ENCODE measurements at places on chromosomes 3 and 15.

DNA sequence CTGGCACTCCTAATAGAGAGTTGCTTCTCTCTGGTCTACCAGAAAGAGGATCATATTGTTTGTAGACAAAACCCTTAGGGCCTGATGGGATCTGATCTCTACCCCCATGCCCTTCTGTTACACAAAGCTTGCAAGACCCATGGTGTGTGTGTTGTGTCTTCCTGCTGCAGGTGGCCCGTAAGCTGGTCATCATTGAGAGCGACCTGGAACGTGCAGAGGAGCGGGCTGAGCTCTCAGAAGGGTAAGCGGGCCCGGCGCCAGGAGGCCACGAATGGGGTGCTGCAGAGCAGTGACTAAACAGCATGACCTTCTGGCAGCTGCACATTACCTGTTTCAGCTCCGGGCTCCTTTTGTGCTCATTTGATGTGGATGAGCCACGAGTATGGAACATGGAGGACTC lies 18.2 kb downstream of the TPM1 start:
- no peak for DNase-seq

- DNase-seq: no peak
These were observed 470.2 kb upstream of the TPRG1 start for GRCh38 chr3:188701485-188701969.

- no peak for DNase-seq
These were observed 9.5 kb downstream of the GASK1A start for GRCh38 chr3:42988566-42988965.

DNA sequence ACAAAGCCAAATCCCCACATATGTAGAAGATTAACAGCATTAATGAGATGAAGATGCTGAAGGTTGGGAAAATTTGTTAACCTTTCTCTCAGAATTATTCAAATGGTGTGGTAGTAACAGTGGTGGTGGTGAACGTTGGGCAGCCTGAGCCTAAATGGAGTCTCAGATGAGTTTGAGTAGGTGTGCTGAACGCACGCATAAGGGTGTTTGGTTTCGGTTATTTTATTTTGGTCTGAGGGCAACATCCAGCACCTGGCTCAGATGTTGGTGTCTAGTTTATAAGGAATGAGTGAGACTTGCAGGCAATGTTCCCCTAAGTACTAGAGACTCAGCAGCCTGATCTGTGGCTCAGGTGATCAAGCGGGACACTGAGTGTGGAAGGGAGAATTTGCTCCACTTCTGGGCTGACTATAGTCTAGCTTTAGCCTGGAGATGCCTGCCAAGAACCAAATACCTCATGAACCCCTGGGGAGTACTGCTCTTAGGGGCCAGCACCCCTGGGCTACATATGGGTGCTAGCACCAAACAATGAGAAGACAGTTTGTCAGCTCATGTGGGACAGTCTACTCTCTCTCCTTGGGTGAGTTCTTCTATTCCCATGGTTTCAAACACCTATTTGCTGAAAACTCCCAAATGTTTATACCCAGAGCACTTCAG lies 39.5 kb upstream of the ATP2C1 start:
- no peak for DNase-seq

DNA sequence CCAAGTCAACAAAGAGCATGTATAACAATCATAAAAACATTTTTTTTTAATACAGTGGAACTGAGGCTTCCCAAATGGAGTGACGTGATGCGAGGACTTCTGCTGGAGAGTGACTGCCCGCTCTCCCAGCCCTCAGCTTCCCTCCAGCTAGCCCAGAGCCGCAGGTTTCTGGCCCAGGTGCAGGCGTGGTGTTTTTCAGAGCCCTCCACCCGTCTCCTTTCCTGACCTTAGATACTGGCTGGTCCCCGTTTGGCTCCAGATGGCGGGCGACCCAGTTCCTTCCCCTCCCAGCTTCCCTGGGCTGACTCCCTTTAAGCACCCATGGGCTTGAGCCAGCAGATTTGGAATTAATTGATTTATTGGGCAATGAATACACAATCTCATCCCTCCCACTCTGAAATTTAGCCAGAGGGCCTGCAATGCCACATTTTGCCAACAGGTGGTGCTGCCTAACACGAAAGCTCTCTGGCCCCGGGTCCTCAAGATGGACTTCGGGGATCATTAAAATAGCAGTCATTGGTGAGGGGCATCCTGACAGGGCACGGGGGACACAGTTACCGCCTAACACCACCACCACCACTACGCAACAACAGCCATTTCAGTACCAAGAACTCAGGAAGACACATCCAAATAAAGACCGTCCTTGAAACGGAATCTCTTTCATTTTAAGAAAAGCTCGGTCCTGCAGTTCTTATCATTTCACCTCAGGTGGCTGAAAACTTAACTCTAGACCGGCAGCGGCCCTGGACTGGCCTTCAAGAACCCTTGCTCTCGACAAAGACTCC lies 47.5 kb upstream of the MUC4 start:
- DNase-seq: peak; percentile 83

DNA sequence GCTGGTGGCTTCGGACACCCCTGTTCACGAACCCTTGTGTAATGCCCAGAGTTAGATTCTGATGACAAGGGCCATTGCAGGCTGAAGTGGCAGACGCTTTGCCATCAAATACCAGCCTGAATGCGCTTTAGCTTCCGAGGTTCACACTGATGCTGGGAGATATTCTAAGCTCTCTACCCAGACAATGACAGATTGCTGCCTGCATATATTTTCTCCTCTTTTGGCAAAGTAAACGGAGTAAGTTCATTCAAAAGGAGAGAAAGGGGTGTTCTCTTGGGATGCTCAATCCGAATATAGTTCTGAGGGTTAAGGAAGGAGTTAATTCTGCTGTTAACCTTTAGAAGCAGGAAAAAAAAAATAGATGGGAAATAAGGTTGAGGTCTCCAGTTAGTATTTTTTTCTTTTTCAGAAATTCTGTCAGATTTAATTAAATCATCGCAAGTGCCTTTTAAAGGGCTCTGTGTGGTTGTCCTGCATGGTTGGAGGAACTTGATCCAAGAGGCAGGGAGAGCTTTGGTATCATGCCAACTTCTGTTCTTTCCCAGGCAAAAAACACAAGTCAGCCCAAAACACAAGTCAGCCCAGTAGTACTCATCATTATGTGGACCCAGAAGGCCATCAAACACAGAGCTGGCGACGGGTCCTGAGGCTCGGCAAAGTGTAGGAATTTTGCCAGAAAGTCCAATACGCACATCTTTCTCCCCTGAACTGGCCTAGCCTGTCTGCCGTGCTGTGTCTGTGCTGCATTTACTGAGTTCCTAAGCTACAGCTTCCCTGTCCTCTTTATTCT lies 70.9 kb upstream of the ST8SIA2 start:
- DNase-seq: no peak

- DNase-seq: peak; percentile 9
These were observed 144.1 kb downstream of the RORA start for GRCh38 chr15:61084944-61085367.

DNA sequence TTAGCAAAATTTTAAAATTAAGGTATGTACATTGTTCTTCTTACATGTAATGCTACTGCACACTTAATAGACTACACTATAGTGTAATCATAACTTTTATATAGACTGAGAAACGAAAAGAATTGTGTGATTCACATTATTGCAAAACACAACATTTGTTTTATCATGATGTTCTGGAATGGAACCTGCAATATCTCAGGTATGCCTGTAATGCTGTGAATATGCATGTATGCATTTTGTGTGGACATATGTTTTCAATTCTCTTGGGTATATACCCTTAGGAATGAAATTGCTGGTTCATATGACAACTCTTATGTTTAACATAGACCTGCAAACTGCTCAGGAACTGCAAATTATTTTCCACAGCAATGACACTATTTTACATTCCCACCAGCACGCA lies 38.6 kb upstream of the TJP1 start:
- DNase-seq: no peak

DNA sequence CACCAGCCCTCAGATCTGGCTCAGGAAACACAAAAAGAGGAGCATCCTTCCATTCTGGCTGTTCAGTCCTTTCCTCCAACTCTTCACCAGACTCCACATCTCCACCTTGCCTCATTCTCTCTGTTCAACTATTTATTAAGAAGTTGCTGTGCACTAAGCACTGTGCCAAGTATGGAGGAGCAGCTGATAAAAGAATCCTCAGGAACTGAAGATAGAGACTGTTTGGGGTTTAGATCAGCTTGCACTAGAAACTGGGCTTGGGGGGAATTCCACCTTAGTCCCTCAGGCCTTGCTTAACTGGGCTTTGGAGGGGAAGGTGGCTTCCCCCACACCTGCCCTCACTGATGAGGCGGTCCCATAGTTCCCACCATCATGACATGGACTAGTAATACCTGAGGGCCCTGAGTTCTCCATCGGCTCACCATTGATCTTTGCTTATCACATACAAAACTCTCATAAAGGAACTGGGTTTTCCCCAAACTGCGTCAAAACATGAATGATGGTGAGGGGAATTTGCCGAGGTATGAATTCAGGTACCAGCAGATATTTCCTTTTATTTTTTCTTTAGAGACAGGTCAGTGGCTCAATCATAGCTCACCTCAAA lies 1.7 kb upstream of the CCR8 start:
- no peak for DNase-seq

- DNase-seq: no peak
These were observed 12.8 kb upstream of the TGM5 start for GRCh38 chr15:43279496-43279895.

GRCh38 chr3:66076861-66077470 lies 38.2 kb upstream of the MAGI1 start:
- DNase-seq: no peak

DNA sequence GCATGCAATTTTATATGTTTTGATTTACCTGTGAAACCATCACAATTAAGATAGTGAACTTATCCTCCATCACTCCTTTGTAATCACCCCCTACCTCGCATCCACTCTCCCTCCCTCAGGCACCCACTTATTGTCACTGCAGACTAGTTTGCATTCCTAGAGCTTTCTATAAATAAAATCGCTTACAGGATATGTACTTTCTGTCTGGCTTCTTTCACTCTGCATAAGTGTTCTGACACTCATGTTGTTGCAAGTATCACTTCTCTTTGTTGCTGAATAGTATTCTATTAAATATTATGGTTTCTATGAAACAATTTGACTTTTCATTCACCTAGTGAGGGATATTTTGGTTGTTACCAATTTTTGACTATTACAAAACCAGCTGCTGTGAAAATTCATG lies 139.3 kb downstream of the RSRC1 start:
- no peak for DNase-seq
